ENCODE measurements at places on chromosomes 7 and 10. TPM values are rescaled to one million over a fixed set of nuclear protein-coding genes. Genes with fewer than 3 reads are reported as not detected.

- peak; percentile 15 for DNase-seq
Measured at GRCh38 chr7:151174246-151175046, 7.0 kb upstream of the GBX1 start.

GRCh38 chr7:154503962-154504550 lies 451.9 kb downstream of the DPP6 start:
- peak; percentile 43 for DNase-seq

DNA sequence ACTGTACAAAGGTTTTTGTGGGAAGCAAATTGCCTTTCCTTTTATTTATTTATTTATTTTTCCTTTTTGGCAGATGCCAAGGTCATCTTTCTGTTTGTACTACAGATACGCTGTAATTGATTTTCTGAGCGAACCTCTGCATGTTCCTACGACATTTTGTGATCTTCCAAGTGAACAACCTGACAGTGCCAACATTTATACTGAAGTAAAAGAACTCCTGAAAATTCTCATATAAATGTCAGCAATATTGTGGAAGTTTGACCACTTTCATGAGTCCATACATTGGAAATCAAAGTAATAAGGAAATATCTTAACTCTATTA lies 86.8 kb upstream of the EEPD1 start:
- no peak for DNase-seq

DNA sequence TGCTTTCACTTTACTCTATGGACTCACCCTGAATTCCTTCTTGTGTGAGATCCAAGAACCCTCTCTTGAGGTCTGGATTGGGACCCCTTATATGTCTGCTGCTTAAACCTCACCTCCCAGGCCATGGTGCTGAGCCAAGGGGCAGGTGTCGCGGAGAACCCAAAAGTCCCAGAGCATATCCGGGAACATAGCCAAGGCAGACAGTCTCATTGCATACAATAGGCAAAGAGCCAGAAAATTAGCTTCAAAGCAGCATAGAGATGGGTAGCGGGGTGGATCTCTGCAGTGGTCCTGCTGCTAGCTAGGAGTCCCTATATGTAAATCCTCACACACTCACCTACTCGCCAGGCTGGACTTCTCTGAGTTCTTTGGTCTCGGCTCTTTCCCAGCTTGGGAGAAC lies 5.5 kb downstream of the CCL24 start:
- peak; percentile 10 for DNase-seq

DNA sequence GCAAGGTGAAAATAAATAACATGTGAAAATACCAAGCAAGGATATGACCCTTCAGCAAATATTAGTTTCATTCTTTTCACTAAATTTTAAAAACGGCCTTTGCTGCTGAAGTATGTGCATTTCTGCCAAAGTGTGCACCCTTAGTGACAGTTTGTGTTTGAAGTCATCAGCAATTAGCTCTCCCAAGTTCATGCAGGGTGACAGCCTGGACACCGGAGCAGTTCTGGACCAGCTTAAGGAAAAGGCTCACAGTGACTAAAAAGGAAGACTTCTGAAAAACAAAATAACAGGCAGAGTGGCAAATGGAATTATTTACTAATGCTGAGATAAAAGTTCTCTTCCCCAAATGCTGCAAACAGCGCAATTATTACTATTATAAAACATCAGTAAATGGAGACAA lies 69.3 kb upstream of the NEBL start:
- no peak for DNase-seq

GRCh38 chr10:49508654-49509053 lies 30.3 kb downstream of the ERCC6 start:
- peak; percentile 27 for DNase-seq

- DNase-seq: no peak
Measured at GRCh38 chr10:69569396-69569934, 3.8 kb downstream of the NEUROG3 start.

- DNase-seq: peak; percentile 71
Measured at GRCh38 chr10:61975391-61975932, 74.0 kb downstream of the ARID5B start.

- DNase-seq: no peak
Measured at GRCh38 chr7:104818961-104819880, 194.8 kb upstream of the KMT2E start.

GRCh38 chr10:45443101-45444009 lies 69.3 kb downstream of the ALOX5 start:
- no peak for DNase-seq

DNA sequence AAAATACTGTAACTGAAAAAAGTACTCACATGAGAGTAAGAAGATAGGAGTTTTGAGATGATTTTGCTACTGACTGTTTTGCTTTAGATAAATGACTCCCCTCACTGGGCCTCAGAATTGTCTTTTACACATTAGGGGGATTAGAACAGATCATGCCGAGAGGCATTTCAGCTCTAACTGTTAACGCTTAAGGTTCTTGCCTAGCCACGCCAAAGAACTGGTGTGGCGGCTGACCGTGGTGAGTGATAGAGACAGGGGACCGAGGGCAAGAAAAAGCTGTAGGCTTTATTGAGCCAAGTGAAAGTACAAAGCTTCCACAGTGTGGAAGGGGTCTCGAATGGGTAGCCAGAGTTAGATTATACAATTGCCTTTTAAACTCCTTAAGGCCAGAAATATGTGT lies 368.5 kb upstream of the MYO3A start:
- DNase-seq: peak; percentile 46

- peak; percentile 96 for DNase-seq
Measured at GRCh38 chr7:137820677-137821420, 25.9 kb downstream of the DGKI start.

GRCh38 chr7:92608380-92609322 lies 18.5 kb upstream of the FAM133B start:
- no peak for DNase-seq

GRCh38 chr7:30238721-30239441 lies 45.5 kb upstream of the ZNRF2 start:
- peak; percentile 40 for DNase-seq

GRCh38 chr10:11414314-11415038 lies 197.0 kb downstream of the USP6NL start:
- no peak for DNase-seq

DNA sequence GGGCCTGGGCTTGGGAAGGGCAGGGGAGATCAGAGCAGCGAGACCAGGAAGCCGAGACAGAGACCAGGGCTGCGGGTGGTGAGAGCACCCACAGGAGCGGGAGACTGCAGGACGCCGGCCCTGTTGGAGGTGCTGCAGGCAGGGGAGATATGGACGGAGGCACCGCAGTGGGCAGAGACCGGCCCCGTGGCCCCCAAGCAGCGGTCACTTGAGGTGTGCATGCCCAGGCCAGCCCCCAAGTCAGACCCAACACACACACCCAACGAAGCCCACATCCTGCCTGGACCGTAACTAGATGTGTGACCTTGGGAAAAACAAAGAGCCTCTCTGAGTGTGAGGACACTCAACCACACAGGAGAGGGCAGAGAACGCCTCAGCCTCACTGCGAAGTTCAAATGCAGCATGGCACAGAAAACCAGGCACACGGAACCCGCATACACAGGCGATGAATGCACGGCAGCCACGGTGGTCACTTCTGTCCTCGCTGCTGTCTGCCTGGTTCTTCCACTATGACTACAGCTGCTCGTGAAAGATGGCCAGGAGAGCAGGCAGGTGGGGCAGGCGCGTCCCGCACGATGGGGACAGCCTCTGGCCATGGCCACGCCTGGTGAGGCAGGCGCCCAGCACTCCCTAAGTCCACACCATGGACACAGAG lies 214.7 kb downstream of the MAD1L1 start:
- no peak for DNase-seq

DNA sequence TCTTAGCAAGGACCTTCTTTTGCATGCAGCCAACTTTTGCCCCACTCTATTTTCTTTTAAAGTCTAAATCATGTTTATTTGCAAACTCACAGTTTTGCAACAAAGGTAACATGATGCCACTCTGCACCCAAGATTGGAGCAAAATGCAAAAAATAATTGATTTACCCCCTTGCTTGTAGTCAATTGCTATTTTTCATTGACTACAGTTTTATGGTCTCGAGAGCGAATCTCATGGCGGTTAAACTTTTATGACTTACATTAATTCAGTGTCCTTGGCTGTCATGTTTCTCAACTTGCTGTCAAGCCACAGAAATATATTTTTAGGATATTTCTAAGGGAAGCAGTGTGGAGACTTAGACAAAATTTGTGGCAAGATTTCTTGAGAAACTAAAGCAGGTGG lies 110.0 kb upstream of the JCAD start:
- DNase-seq: no peak

DNA sequence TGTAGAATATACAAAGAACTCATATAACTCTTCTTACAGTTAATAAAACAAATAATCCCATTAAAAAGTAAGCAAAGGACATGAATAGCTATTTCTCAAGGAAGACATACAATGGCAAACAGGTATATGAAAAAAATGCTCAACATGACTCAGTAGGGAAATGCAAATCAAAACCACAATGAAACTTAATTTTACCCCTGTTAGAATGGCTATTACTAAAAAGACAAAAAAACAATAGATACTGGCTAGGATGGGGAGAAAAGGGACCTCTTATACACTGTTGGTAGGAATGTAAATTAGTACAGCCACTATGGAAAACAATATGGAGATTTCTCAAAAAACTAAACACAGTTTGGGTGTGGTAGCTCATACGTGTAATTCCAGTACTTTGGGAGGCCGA lies 37.8 kb downstream of the HERPUD2 start:
- DNase-seq: no peak

- no peak for DNase-seq
Measured at GRCh38 chr7:154916381-154916780, 86.5 kb downstream of the PAXIP1 start.

DNA sequence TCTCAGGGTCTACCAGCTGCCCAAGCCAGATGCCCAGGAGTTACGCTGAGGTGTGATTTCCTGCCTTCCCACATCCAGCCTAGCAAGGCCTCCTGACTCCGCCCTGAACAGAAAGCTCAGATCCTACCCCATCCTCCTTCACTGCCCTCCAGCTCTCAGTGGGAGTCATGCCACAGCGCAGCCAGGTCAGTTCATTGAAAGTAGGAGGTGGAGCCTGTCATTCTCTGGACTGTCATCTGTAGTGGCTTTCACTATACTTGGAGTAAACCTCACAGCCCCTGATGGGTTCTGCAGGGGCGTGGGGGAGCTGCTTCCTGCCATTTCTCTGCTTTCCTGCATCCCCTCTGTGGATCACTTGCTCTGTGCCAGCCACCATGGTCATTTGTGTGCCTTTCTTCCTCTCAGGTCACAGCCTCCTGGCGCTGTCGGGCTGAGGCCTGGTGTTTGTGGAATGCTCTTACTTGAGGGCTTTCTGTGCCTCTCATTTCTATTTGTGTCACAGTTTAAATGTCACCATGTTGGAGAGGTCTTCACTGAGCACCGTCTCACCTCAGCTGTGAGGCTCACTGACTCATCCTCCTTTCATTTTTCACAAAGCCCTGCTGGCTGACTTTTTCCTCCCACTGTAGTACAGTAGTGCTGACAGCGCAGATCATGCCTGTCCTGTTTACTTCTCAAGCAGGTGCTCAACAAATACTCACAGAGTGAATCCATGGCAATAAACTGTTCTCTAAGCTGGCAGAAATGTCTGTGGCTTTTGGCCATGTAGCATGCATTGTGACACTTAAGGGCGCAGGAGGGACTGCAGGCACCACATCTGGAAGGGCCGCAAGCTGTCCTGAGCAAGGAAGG lies 61.0 kb upstream of the TMEM248 start:
- DNase-seq: no peak

The VSTM4 gene
- total RNA-seq: 8.4 TPM

The NRG3 gene
- 0.72 TPM for total RNA-seq

The LDB3 gene
- total RNA-seq: 3.4 TPM

The CHST15 gene
- 12.5 TPM for total RNA-seq

The ZNF425 gene
- 5.1 TPM for total RNA-seq

The DKK1 gene
- 26.5 TPM for total RNA-seq

The VENTX gene
- total RNA-seq: not detected

The C7orf57 gene
- 1.2 TPM for total RNA-seq

The AGMO gene
- total RNA-seq: 1.4 TPM

The ZNF862 gene
- 10.6 TPM for total RNA-seq

The TWIST1 gene
- total RNA-seq: 51.5 TPM

Data from umbilical cord (tissue), 2 donors.